ENCODE measurements at places on chromosomes 1 and 21.
A peak's percentile ranks its signal among the peaks of the same experiment; 100 is the strongest.

DNA sequence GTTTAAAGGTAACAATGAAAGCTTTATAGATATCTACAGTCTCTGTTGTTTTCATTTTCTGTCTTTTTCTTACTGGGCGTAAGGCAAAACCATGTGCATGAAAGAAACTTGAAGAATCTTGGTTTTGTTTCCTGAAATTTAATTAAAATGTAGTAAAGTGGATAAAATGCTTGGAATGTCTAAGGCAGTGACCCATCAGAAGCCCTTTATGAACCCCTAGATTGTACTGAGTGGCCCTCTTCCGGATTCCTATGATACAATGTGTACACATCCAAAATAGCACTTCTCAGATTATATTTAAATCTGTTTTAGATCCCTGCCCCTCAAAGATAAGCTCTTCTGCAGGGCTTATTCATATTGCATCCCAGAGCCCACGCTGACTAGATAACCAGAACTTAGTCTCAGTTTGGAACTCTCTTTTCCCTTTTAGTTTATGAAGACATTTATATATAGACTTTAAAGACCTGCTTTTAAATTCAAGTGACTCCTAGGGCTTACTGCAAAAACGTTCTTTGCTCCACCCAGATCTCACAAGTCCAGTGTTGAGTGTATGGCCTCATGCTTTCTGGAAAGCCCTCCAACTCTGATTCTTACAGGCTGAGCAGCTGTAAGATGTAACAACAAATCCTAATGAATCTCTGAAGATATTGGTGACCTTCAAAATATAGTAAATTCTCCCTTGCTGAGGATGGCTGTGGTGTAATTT lies 142.9 kb downstream of the LRRC7 start:
- no peak for DNase-seq

GRCh38 chr1:42420911-42421585 lies 34.8 kb downstream of the ZMYND12 start:
- DNase-seq: peak; percentile 63

DNA sequence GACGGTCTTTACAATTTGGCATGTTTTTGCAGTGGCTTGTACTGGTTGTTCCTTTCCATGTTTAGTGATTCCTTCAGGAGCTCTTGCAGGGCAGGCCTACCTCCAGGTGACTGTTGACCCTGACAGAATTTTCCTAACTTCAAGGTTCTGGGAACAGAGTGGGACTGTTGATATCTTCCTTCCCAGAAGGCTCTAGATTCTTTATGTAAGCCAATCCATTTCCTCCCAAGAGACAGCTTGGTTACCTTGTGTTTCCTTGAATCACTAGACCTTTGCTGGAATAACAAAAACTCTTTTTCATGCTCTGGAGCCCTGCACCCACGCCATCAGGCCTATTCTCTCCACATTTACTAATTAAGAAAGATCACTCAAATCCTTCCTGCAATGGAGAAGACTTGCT lies 67.0 kb downstream of the C21orf91 start:
- no peak for DNase-seq

GRCh38 chr1:2789986-2790581 lies 11.4 kb downstream of the TTC34 start:
- no peak for DNase-seq

- DNase-seq: no peak
These were observed 26.3 kb upstream of the ST6GALNAC3 start for GRCh38 chr1:76048219-76048618.

DNA sequence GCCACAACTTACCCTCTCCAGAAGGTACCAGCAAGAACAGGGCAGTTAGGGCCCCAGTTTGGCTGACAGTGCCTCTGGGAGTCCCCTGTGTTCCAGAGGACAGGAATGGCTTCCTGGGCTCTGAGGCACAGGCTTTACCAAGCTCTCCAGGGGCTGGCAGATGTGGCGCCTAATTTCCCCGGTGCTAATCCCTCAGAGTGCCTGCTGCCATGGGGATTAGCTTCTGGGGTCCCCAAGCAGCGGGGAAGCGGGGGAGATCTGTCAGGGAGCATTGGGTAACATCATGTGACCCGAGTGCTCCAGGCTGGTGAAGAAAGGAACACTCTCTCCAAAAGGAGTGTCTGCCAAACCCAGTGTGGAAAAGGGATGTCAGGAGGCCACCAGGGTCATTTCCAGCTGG lies at the start of gene LACTBL1:
Gene LACTBL1, minus strand, starts transcription at position 107 of the 400 bp plus-strand sequence. CDS start 550 bp downstream, outside the sequence.
- DNase-seq: no peak

GRCh38 chr1:164644774-164645644 lies 86.0 kb downstream of the PBX1 start:
- no peak for DNase-seq

GRCh38 chr1:204435872-204436271 lies 24.3 kb upstream of the PPP1R15B start:
- DNase-seq: no peak

DNA sequence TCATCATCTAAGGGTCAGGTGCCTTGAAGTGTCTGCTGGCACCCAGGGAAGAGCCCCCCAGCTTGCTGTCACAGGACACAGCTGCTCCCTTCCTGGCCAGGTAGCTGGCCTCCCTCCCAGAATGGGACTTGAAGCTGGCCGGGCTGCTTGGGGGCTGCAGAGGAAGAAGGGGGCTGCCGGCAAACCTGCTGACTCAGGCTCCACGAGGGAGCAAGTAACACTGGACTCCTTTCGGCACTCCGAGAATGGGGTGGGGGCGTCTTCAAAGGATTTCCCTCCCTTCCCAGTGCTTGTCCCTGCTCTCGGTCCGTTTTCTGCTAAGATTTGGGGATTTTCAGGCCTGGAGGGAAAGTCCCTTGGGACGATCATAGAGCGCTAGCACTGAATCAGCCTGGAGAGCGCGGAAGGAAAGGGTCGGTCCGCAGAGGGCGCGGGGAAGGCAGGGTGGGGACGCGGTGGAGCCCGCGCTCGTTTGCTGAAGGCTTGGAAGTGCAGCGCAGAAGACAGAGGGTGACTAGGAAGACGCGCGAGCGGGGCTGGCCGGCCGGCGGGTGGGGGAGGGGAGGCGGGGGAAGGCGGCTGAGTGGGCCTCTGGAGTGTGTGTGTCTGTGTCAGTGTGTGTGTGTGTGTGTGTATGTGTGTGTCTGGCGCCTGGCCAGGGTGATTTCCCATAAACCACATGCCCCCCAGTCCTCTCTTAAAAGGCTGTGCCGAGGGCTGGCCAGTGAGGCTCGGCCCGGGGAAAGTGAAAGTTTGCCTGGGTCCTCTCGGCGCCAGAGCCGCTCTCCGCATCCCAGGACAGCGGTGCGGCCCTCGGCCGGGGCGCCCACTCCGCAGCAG lies at the start of gene CSF1:
Gene CSF1, plus strand, starts transcription at position 727 of the 840 bp plus-strand sequence. CDS start 175 bp downstream, outside the sequence.
- no peak for DNase-seq

- DNase-seq: no peak
These were observed 112.2 kb downstream of the BRINP2 start for GRCh38 chr1:177282976-177283375.

DNA sequence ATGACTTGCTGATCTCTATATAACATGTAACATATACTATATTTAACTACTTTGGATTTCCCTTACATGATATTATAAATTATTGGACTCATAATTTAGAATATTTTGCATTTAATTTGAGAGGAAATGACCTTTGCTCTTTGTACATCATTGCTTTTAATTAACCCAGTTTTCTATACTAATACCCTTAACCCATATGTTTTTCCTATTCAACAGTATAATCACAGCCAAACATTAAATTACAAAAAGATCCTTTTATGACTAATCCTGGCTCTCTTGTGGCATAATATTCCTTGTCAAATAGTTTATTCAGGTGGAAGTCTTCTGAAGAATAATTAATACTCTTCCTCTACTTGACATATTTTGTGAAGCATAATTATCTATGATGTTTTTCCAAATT lies 56.0 kb upstream of the GPR52 start:
- no peak for DNase-seq

GRCh38 chr1:159000625-159001024 lies 9.1 kb upstream of the IFI16 start:
- no peak for DNase-seq

DNA sequence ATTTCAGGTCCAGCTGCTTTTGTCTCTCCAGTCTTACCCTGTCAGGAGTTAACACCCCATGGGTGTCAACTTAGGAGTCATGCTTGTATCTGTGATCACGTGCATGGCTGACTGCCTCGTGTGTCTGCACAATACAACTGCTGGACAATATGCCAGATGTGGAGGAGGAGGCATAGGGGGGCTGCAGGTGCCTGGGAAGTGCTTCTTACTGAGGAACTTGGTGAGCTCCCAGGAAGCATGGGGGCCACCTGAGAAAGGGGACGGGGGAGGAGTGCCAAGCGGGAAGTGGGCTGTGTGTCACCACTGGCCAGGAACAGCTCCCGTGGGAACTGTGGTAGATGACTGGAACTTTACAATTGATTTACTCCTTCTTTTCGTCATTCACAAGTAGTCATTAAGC lies 9.5 kb downstream of the RHEX start:
- no peak for DNase-seq

- DNase-seq: no peak
These were observed 16.2 kb downstream of the MRAP start for GRCh38 chr21:32314806-32315205.

DNA sequence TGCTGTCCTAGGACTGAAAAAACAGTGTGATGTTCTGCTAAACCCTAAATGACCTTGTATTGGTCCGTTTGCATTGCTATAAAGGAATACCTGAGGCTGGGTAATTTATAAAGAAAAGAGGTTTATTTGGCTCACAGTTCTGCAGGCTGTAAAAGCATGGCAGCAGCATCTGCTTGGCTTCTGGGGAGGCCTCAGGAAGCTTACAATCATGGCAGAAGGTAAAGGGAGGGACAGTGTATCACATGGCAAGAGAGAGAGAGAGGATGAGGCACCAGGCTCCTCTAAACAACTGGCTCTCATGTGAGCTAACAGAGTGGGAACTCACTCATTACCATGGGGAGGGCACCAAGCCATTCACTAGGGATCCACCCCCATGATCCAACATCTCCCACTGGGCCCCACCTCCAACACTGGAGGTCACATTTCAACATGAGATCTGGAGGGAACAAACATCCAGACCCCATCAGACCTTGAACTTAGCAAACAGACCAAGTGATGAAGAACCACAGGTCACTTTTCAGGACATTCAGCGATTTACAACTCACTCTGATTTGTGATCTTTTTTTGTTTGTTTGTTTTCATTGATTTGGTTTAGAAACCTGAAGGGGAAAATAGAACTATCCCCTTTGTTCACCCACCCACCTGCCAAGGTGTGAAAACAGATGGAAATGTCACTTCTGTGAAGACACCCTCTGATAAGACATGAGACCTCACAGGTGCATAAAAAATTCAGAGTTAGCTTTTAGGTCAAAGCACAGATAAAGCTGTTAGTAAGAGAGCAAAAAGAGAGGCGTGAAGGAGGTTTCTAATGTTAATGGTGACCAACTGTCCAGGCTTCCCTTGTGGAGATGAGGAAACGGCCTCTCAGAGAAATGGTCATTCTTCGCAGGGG lies 104.2 kb upstream of the RALGPS2 start:
- DNase-seq: no peak

DNA sequence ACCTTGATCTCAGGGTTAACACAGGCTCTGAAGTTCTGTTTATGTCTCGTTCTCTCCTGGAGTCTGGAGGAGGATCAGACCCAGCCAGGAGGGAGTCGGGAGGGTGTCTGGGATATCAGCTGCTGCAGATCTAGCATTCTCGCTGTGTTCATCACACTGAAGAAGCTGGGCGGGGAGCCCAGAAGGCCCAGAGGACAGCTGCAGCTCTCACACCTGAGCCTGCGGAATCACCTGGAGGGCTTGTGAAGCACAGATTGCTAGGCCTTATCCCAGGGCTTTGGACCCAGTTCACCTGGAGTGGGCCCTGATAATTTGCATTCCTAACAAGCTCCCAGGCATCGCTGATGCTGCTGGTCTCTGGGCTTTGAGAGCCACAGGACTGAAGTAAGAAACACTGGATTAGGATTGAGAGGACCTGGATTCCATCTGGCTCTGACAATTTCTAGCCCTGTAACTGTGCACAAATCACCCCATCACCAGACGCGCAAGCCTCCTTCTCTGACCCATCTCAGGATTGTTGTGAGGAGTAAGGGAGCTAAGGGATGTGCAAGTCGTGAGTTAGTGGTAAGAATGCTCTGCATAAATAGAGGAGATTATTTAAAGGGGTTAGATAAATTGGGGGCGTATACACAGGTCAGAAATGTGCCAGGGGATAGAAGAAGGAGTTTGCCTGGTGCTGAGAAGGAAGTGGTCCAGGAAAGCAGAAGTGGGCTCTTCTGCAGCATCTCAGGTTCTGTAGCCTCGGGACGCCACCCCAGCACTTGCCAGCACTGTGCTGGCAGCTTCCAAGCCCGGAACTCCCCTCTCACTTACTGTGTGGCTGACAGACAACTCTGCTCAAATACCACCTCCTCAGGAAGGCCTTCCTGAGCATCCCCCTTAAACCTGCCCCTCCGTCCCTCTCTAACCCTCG lies 19.1 kb downstream of the ABCA4 start:
- no peak for DNase-seq

DNA sequence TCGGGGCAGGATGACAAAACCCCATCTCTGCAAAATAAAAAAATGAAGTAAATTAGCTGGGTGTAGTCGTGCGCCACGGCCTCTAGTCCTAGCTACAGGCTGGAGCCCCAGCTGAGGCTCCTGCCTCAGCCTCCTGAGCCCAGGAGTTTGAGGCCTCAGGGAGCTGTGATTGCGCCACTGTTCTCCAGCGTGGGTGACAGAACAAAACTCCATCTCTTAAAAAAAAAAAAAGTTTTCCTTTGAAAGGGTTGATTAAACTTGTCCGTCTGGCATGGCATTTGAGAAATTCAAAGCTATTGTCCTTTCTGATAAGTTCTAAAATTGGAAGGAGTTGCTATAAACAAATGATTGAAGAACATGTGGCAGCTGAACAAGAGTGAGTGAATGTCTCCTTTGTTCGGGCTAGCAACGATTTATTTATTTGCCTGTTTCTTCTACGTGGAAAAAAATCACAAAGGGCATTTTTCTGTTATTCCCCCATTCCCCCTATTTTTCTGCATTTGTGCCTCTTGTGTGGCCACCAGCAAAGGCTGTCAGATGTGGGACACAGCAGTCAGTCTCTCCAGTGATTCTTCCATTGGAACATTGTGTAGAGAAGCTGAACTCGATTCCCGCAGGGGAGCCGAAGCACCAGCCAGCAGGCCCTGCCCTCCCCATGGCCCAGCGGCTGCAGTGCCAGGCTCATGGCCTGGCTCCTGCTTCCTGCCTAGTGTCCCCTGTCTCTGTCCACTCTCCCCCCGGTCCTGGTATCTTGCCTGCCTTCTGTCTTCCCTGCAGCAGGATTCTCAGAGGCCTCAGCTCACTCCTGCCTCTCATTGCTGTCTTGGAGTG lies 21.5 kb upstream of the PWP2 start:
- DNase-seq: no peak

DNA sequence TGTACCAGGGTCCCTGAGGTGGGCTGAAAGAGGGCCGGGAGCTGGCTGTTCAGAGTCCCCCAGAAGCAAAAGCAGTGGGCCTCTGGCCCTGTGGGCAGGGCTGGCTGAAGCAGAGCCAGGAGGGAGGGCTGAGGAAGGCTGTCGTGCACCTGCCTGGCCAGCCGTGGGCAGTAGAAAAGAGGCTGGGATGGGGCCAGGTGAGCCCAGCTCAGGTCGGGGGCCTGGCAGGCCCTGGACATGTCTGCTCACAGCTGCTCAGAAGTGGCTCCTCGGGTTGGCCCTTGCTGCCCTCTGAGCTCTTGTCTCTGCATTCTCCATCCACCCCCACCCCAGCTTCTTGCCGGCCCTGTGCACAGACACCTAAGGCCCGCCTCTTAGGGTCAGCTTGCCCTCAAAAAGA lies 60.0 kb downstream of the TCP10L start:
- DNase-seq: no peak

- no peak for DNase-seq
These were observed 22.1 kb upstream of the KCNA10 start for GRCh38 chr1:110540891-110541685.

Data from NCI-H1436 treated with DMSO at 0.1 percent for 48 hours (cell line).